ENCODE measurements at places on chromosomes 4 and X.
A peak's percentile ranks its signal among the peaks of the same experiment; 100 is the strongest.

DNA sequence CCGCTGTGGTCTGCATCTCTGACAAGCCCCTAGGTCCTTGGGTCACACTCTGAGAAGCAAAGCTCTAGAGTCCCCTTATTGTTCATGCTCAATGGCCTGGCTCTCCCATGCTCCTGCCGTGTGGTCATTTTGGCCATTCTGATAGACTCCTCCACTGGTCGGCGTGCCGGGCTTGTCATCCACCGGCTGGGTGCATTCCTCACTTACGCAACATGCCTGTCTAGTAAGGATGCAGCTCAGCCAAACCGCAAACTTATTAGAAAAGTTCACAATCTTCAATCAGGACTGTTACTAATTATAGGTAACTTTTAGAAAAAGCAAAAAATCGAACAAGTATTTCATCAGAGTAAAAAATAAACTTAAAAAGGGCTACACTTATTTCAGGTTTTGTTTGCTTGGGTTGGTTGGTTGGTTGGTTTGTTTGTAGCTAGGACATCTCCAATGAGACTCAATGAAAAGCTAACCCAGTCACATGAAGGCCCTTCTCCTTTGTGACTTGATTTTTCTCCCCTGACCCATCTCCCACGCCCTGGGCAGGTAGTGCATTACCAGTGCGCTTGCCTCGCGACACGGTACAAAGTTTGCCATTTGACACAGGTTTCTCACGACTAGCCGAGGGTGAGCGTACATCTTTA, 41.0 kb downstream of the IRF2 start:
- no peak for DNase-seq

DNA sequence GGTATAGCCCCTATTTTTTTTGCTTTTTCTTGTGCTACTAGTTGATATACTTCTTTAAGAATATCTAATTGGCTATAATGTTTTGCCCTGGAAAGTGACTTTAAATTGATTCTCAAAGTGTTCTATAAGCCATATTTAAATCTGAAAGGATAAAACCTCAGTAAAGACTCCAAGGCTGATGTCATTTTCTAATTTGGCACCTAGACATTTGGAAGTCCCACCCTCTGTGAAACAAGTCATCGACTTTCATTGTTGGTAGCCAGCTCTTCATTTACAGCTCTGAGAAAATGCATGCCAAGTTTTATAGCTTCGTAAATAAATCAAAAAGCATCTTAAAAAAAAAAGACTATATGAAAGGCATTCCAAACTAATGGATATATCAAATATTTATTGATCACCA, 18.0 kb upstream of the STAG2 start:
- DNase-seq, result no peak

DNA sequence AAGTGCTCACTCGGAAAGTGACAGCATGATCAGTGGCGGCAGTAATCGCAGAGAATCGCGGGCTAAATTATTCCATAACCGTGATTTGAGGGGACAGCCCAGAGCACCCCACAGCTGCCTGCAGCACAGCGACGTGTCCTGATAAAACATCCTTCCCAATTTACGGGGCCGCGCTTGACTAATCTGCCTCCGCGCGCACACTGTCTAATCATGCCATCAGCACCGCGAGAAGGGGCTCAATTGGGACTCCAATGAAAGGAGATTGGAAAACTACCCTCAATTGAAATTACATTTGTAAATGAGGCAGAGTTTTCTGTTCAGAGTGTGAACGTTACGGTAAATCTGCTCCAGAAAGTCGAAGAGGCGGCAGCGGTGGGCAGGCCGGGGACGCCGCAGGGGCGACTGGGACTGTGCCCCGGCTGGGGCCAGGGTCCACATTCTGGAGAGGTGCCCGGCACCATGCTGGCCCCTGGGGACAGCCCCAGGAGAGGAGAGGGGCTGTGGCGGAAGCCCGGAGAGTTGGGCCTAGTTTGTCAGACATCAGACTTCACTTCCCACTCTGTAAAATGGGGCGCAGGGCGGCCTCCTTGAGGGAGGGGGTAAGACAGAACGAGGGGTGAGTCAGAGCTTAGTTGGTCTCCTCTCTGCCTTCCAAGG, 107.7 kb downstream of the FAM53A start:
- DNase-seq, result no peak

- no peak for DNase-seq
Observed at GRCh38 chr4:94410678-94411206, 41.0 kb upstream of the PDLIM5 start.

- no peak for DNase-seq
Observed at GRCh38 chr4:170022211-170022610, 4.0 kb downstream of the MFAP3L start.

- DNase-seq, result no peak
Observed at GRCh38 chr4:112119353-112119783, 25.9 kb upstream of the FAM241A start.

DNA sequence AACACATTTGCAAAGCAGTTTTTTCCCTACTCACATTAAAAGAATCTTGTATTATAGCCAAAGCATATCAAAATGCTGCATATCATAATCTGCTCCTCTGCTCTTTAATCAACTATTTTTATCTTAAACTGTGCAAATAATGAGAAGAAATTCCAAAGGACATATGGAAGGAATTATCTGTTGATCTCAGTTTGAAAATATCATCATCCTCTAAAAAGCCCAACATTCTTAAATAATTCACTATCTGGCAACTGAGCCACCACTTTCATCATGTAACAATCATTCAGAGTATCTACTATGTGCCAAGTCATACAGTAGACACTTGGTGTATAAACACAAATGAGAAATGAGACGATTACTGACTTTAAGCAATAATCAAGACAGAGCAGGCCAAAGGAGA, 63.0 kb downstream of the PRSS12 start:
- no peak for DNase-seq

DNA sequence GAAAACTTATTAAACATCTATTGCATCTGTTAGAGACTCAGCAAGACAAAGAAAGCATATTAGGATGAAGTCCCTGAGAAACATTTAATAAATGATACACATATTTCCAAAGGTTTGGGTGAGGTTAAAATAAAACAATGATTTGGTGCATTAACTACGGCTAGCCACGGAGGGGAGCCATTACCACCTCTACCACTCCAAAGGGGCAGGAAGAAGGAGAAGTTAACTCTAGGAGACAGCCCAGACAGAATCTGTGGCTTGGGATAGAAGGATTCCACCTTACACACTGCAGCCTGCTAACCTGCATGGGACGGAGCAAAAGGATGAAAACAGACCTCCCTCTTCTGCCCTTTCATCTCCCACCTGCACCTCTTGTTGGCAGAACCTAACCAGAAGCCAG, 189.1 kb upstream of the C1QTNF7 start:
- peak; percentile 29 for DNase-seq
